ENCODE measurements at places on chromosomes 3 and 15.

- no peak for DNase-seq
These were observed 436.9 kb upstream of the ZNF717 start for GRCh38 chr3:76222201-76222600.

DNA sequence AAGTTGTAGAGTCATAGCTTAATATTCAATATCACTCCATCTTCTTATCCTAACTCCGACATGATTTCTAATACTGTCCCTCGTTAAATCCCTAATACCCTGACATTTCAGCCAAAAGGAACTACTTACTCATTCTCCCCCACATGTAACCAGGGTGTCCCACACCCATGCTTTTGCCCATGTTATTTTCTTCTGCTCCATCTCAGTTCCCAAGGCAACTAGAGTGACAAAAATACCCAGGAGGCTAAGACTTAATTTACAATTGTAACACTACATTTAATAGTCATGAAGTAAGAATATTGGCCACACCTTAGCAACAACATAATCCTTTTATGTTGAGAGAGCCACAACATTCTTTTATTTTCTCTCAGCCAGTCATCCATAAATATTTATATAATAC lies 248.5 kb upstream of the TGFBR2 start:
- DNase-seq = no peak

DNA sequence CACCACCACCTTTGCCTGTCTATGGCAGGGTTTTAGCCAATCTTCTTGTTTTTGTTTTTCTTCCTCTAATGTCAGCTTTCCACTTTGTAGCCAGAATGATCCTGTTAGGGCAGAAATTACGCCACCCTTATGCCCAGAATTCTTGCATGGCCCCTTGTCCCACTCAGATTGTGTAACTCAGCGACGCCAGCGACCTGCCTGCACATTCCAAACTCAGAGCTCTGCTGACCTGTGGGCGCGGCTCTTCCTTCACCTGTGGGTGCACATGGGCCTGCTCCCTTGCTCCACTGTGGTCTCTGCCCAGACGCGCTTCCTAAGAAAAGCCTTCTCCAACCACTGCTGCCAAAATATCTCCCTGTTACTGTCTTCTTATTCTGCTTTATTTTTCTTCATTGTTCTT lies 45.0 kb downstream of the MED12L start:
- no peak for DNase-seq

GRCh38 chr3:9715764-9716437 lies 12.3 kb downstream of the CPNE9 start:
- DNase-seq = no peak
